NB4 (cell line): ENCODE measurements at places on chromosomes 13 and 19.

GRCh38 chr19:7860714-7861618 lies 13.2 kb downstream of the PRR36 start:
- no peak for DNase-seq

DNA sequence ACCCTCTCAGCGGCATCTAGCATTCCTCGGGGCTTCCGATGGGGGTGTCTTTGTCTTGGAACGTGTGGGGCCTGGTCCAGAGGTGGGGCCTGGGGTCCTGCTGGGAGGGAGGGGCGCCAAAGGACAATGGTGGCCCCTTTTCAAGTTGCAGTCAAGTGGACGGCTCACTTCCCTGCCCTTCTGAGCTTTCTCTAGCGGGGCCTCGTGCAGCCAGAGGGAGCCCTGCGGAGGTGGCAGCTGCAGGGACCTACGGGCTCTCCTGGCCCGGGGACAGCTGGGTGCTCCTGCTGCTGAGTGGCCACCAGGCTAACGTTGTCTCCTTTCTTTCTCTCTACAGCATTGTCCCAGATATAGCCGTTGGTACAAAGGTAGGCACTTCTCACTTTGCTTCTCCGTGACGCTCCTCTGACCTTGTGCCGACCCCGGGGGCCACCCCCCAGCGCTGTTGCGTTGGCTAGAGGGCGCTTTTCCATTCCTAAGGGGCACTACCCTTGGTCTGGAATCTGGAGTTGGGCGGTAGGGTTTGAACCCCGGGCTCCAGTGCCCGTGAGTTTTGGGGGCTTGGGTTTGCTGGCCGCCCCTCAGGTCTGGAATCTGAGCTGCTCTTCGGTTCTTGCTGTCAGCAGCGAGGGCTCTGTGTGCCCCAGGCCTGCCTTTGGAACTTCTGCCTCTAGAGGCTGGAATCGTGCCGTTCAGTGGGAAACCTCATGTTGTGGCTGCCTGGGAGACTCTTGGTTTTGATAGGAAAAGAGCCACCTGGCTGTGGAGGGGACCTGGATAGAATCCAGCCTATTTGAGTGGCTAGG lies 2.0 kb downstream of the PTBP1 start:
- DNase-seq = peak; percentile 50

- DNase-seq = peak; percentile 9
Observed at GRCh38 chr13:80448725-80449124, 107.8 kb upstream of the SPRY2 start.

DNA sequence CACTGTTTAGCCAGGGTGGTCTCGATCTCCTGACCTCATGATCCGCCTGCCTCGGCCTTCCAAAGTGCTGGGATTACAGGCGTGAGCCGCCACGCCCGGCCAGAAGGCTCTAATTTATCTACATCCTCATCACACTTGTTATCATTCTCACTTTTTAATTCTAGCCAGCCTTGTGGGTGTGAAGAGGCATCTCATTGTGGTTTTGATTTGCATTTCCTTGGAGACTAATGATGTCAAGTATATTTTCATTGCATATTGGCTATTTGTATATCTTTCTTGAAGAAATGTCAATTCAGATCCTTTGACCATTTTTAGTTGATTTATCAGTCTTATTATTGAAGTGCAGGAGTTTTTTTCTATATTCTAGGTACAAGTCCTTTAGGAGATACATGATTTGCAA lies 27.7 kb upstream of the HIF3A start:
- no peak for DNase-seq

DNA sequence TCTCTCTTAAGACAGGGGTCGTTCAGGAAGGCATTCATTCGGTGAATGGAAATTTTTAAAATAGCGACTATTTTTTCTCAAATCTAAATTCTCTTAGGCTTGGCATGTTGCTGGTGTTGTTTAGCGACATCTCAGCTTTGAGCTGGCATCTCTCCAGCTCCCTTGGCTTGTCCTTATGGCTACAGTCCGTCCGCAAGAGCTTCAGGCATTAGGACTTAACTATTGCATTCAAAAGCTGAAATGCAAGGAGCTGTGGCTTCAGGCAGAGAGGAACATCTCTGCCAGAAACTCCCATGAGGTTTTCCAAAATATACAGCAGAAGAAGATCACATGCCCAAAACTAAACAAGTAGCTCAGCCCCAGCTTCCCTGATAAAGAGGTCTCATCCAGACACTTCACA lies 578.5 kb downstream of the EFNB2 start:
- no peak for DNase-seq

- no peak for DNase-seq
Observed at GRCh38 chr19:7933411-7933810, 7.5 kb upstream of the CTXN1 start.

DNA sequence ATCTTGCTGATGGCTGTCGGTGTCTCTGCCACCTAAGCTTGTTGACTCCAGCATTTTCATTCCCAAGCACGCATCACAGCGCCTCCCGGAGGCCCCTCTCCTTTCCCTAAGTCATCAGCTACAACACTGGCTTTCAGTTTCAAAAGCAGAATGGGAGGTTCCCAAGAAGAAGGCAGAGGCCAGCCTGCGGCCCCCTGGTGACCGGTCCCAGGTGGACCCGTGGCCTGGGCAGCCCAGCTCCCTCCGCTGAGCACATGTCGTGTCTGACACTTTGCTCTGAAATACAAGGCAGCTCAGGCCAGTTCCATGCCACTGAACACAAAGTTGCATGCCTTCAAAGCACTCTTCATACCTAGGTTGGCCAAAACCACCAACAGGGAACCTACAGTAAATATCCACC lies 8.5 kb downstream of the MLLT1 start:
- DNase-seq = no peak

DNA sequence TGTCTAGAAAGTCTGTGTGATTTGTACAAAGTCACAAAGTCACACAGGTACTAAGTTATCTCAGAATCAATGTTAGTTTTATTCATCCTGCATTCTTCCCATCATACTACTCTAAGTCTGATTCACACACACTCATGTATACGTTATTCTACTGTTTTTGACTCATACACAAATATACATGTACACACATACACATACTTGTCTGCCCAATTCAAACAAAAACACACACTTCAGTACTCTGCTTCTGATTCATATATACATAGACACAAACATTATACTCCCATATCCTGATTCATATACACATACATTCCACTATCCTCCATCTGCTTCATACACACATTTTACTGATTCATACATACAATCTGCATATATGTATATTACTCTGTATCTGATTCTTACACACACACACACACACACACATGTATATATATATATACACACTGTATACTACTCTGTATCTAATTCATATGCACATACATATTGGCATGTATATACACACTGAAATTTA lies 69.3 kb downstream of the KLF12 start:
- DNase-seq = no peak

- DNase-seq = no peak
Observed at GRCh38 chr13:21240586-21240985, 64.1 kb downstream of the MRPL57 start.

DNA sequence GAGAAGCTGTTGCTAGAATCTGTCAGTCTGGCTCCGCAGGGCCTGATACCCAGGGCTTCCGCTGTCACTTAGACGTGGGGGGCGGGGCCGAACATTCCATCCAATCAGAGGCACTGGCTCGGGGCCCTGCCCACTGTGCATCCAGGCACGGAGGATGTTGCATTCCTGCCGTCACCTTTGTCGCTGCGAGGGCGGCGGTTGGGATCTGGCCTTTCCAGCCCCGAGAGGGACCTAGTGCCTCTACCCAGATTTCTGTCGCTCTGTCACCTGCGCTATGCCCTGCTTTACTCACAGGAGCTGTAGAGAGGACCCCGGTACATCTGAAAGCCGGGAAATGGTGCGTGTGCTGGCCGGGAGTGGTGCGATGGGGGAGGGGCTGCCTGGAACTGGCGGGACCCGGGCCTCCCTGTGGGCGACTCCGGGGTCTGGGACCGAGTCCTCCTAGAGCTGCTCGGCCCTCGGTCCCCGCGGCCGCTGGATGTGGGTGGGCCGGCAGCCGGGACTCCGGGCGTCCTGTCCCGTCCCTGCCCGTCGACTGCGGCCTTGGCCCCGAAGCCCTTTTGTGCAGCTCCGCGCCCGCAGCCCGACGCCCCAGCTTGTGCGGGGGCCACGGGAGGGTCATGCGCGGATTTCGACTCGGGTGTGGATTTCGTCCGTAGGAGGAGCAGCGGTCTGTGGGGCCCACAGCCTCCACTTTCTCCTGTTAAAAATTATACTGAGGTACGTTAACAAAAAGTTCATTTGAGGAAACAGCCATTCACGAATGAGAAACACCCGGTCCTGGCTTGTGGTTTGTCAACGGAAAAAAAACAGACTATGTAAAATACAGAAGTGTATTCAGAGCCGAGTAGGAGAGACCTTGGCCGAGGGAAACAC lies at the start of gene ZNF439:
TSS of gene ZNF439 (plus strand) at position 133 of the 876 bp plus-strand sequence. CDS start at position 275, 142 bp downstream.
- peak; percentile 95 for DNase-seq

DNA sequence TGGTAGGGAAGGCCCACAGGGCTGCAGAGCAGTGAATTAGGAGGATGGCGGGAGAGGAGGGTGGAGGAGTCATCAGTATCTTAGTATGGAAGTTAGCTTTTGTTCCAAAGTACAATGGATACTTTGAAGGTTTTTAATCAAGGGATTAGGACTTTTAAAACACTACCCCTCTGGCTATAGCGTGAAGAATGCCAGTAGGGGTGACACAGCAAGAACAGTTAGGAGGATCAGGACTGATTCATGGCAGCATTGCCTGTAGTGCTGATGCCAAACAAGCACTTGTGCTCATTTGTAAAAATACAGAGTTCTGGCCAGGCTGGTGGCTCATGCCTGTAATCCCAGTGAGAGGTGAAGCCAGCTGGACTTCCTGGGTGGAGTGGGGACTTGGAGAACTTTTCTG lies 46.2 kb downstream of the SKA3 start:
- DNase-seq = no peak

DNA sequence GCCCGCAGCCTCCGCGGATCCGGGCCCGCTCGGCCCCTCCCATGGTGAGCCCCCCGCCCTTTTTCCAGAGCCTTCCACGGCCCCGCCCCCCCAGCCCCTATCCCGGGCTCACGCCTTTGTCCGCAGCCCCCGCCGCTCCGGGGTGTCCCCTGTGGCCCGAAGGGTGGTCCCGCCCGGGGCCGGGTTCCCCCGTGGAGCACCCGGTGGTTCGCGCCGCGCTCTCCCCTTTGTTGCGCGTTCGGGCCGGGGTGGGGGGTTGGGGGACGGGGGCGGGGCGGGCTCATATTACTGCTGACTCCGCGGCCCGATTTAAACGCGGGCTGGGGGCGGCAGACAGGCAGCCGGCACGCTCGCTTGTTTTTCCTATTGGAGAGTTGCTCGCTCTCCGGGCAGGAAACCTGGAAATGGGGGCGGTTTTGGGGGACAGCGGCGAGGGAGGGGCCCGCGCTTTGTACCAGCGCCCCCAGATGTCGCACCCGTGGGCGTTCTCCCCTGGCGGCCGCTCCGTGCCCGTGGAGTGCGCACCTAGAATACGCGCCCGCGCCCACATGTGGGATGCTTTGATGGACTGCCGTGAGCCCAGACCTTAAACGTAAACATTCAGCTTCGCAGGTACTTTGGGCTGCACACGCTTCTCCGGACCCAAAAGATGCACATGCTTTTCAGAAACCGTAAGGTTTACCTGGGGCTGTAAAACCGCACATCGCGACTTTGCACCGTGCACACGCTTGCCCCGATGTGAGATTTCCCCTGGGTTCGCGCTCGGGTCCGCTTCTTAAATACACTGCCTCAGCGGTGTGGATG lies 699 bp downstream of the PTOV1 start:
- DNase-seq = no peak

GRCh38 chr13:95298169-95298965 lies 2.9 kb downstream of the ABCC4 start:
- DNase-seq = no peak

GRCh38 chr13:79226250-79226649 lies 179.8 kb downstream of the RBM26 start:
- DNase-seq = no peak

GRCh38 chr13:32967584-32968182 lies 48.5 kb upstream of the KL start:
- DNase-seq = no peak

DNA sequence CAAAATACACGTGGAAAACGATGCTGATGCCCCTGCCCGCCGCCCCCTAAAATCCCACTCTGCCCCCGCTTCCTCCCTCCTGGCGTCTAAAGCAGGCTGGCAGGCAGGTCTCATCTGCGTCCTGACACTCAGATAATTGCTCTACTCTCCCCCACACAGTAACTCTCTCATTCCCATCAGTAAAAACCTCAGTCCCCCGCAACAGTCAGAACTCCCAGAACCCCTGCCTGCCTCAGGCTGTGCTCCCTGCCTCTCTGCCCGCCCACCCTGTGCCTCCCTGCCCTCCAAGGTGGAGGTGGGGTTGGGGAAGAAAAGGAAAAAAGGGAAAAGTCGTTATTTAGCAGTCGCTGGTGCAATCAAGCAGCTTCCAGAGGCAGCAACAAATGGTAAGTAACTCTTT lies 473.7 kb downstream of the EFNB2 start:
- no peak for DNase-seq

- no peak for DNase-seq
Observed at GRCh38 chr19:3590991-3591659, 5.8 kb downstream of the GIPC3 start.

- DNase-seq = no peak
Observed at GRCh38 chr13:107964395-107964794, 250.9 kb downstream of the LIG4 start.

GRCh38 chr19:52007451-52007805 lies 583 bp downstream of the ZNF615 start:
- no peak for DNase-seq

DNA sequence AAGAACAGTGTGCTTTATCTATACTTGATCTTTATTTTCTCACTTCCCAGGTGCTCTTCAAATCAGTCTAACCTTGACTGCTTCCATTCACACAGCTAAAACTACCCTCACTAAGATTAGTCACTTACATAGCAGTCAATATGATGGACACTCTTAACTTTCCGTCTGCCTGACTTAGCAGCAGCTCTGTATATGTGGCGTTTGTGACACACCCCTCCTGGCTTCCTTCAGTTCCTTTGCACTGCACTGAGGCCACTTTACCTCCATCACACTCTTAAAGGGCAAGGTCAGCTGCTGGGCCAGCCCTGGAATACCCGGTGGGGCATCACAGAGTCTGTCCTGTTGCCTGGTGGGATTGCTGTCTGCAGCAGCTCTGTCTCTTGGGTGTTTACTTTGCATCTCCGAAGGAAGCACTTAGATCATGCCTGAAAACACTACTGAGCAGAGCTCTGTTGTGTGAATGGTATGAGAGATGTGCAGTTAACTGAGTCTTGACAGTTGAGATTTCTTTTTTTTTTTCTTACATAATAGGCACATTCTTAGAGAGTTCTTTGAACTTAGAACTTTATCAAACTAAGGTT lies 35.6 kb upstream of the IL17D start:
- DNase-seq = no peak

DNA sequence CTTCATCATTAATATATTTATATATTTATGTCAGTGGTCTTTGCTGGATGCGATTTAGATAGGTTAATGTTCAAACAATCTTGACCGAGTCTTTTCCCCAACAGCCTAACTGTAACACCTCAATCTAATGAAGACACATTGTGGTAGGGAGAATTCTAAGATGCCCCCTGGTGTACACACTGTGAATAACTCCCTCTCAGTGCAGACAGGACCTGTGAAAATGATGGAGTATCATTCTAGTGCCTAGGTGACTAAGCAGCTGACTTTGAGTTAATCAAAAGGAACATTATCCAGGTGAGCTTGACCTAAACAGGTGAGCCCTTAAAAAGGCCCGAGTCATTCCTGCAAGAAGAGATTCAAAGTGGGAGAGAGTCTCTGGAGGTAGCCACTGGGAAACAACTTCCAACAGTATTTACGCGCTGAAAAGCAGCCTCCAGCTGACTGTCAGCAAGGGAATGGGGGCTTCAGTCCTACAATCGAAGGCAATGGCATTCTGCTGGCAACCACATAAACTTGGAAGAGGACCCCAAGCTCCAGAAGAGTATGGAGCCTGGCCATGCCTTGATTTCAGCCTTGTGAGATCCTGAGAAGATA lies 28.0 kb upstream of the KBTBD7 start:
- DNase-seq = peak; percentile 66
